ENCODE measurements at places on chromosomes 7 and 10.

DNA sequence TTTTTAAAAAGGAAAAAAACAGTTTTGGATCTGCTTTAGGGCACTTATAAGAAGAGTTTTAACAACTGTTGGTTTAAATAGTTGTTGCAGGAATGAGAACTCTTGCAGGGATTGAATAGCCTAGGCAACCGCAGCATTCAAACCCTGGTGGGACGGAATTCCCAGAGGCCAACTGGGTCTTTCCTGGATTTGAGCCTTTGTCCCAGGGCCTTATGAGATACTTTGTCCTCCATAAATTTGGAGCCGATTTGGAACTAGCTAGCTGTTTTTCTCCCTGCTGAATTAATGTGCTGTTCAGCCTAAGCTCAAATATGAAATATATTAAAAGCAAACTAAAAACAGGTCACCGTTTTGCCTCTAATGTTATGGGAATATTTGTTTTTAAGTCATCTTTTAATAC is 109.6 kb downstream of the LRMDA start:
- DNase-seq, result no peak

DNA sequence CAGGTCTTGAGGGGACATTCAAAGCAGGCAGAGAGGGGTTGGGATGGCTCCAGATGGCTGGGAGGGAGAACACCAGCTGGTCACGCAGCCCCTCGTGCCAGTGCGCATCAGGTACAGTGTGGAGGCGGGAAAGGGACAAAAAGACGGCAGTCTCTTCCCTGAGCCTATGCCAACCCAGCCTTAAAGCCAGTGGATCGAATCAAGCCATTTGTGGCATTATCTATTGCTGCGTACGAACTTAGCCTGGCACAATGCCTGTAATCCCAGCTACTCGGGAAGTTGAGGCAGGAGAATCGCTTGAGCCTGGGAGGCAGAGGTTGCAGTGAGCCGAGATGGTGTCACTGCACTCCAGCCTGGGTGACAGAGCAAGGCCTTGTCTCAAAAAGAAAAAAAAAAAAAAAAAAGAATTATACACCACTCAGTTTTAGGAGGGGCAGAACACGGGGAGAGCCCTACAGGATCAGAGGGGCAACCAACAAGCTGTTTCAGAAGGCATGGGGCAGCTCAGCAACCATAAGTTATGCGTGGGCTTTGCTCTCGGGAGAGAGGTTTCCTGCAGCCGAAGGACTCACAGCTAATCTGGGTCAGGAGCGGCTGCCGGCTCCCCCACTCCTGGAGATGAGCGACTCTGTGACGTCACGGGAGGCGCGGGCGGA is 356 bp upstream of the NDUFB2 start:
- peak; percentile 37 for DNase-seq

DNA sequence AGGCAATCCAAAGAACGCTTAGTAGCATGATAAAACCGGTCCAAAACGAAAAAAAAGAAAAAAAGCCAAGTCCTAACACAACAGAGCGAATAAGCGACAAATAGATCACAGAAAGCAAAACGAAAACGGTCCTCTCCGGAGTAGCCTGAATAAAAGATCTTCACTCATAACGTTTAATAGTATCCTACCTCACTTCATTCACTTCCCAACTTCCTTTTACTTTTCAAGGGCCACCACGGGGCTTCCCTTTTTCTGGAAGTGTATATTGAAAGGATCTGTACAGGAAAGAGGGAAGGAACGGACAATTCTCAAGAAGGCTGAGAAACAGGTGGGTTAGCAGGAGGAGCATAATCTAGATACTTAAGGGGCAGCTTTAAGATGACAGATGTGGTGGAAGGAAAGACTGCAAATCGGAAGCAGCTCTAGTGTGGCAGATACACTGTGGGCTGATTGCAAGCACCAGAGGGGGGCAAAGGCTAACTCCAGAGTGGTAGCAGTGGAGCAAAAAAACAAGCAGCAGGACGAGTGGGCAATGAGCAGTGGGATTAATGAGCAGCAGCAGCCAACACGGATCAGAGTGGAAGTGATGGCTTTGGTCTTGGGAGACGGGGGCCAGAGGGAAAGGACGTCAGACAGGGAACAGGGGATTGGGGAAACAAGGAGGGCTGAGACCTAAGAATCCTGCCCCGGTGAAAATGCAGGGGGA is 866 bp downstream of the CNOT4 start:
- DNase-seq, result peak; percentile 69

GRCh38 chr7:129421717-129422250 is 12.4 kb upstream of the STRIP2 start:
- DNase-seq, result no peak

DNA sequence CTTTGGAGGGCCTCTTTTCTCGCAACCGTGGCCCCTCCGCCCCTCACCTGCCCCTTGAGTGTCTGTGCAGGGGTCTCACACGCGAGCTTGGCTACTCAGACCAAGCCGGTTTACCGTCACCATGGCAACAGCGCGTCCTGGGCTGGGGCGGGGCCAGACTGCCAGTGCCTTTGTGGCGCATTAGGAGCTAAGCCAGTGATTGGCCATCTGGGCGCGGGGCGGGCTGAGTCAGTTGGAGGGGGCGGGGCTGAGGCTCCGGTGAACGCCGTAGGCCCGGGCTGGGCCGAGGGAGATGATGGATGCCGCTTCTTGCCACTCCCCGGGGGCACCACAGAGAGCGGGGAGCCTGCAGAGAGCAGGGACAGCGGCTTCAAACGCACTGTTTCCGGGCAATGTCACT is 48.7 kb upstream of the FXYD4 start:
- peak; percentile 74 for DNase-seq

DNA sequence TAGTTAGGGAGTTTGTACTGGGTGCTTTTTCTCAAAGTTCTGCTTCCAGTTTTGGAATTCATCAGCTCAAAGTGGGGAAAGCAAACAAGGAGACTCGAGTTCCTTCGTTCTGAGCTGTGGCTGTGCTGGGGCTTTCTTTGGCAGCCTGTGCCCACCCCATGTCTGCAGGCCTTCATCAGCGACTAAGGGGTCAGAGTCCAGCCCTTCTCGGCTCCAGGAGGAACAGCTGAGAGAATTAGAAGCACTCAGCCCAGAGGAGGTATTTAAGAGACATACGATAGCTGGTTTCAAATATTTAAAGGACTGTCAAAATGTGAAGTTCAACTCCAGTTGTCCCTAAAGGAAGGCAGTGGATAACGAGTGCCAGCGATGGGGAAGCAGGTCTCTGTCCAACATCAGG is 41.3 kb downstream of the SH3PXD2A start:
- no peak for DNase-seq

- peak; percentile 93 for DNase-seq
Measured at GRCh38 chr10:33335801-33336581, 1.5 kb upstream of the NRP1 start.

DNA sequence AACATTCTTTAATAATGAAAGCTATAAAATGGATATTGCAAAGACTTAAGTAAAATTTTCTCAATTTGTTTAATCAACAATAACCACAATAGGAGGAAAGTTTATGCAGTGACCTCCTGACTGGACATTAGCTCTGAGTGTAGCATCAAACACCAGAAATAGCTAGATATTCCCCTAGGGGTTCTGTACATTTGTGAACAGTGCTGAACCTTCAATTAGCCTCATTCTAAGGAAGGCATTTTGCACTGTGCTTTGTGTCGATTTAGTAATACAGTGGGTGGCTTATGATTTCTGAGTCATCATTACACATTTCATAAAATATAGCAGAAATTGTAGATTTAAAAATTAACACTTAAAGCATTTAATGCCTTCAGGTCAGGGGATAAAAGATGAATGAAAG is 367.3 kb upstream of the PCDH15 start:
- no peak for DNase-seq
